KG1 (cell line): ENCODE measurements at places on chromosomes 7 and 10.

DNA sequence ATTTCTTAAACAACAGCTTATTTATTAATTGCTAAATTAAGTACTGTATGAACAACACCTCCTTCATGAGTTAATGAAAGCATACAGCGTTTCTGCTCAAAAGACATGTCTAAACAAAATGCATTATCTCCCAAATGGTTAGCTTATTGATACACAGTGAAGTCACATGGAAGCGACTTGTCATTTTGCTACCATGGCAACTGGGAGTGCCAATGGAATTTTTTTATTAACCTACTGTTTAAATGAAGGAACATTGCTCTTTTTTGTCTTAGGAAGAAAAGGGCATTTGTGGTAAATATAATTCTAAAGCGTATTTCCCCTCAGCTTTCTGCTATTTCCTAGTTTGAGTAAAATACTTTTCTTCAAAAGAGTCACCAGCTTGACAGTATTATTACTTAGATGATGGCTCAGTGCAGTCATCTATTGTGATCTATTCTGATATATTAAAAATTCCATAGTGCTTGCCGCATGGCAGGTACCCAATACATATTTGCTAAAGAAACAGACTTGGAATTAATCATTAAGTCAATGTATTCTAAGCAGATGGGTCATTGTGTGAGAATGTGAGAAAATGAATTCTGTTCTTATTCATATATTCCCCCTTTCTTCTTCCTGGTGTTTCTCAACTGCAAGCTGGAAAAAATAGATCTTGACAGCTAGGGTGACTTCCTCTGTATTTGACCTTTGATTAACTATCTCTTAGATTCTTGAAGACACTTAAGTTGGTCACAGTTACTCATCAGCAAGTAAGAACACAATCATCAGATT is 818.3 kb downstream of the MAGI2 start:
- DNase-seq, result no peak

DNA sequence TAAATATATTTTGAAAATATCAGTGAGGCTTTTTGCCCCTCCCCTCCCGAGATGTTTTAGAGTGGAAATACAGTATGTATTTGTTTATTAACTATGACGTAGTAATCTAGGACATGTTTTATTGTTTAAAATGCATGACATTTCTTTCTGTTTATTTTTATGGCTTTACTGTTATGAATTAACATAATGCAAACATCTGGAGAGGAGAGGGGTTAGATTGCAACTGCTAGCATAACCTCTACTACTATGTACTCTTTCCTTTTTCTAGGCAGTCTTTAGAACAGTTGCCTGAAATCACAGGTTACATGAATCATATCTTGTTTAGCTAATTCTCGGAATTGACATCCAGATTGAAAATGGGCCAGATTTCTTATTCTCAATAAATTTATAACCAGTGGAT is 7.4 kb downstream of the BTAF1 start:
- DNase-seq, result no peak

- DNase-seq, result no peak
Observed at GRCh38 chr10:84493951-84494848, 165.8 kb downstream of the CCSER2 start.

GRCh38 chr7:124813994-124814798 is 48.6 kb upstream of the GPR37 start:
- DNase-seq, result no peak

GRCh38 chr7:91330191-91330808 is 66.1 kb downstream of the FZD1 start:
- DNase-seq, result no peak

- DNase-seq, result no peak
Observed at GRCh38 chr10:100510533-100511308, 8.9 kb downstream of the SEC31B start.

DNA sequence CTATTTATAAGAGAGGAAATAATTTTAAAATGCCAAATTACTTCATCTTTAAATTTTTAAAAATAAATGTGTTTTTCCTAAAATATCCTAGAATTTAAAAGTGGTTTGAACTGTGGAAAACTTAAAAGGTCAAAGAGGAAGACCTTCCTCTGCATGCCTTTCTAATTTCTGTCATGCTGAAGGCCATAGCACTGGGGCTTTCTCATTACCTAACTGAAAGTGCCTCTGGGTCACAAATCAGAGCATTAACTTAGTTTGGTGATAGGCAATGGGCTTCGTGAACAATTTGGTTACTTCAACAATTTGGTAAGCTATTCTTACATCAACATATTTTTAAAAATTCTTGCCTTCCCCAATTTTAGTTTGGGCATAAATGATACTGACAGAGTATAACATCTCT is 100.2 kb upstream of the SAMD8 start:
- no peak for DNase-seq

- DNase-seq, result no peak
Observed at GRCh38 chr7:80508440-80508839, 3.4 kb downstream of the GNAT3 start.

- DNase-seq, result no peak
Observed at GRCh38 chr7:47358944-47359588, 222.8 kb downstream of the TNS3 start.

- no peak for DNase-seq
Observed at GRCh38 chr7:152399344-152399743, 36.5 kb downstream of the KMT2C start.

GRCh38 chr10:49322371-49323170 is 23.6 kb downstream of the C10orf71 start:
- DNase-seq, result no peak

DNA sequence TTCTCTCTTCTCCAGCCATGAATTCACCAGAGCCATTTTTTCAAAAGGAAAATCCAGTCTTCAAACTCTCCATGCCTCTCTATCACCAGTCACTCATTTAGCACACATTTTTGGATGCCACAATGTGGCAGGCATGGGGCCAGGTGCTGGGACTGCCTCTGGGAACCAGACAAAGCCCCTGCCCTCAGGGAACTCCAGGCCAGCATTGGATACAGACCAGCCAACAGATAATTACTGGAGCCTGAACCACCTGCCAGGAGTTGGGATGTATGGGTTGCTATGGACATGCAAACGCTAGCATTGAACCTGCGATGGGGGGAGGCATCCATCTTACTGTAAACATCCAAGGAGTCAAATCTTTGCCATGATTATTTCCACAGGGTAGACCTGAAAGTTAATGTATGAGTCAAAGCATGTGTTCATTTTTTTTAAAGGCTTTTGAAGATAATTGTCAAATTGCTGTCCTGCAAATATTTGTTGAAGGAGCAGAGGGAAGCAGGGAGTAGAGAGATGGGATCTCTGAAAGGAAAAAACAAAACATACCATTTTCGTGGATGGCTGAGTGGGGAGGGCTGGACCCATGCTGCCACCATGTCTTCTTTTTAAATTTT is 43.2 kb downstream of the SRRM3 start:
- DNase-seq, result no peak

- no peak for DNase-seq
Observed at GRCh38 chr7:33922820-33923219, 17.5 kb downstream of the BMPER start.

GRCh38 chr7:50450590-50451032 is 461 bp upstream of the FIGNL1 start:
- DNase-seq, result no peak

DNA sequence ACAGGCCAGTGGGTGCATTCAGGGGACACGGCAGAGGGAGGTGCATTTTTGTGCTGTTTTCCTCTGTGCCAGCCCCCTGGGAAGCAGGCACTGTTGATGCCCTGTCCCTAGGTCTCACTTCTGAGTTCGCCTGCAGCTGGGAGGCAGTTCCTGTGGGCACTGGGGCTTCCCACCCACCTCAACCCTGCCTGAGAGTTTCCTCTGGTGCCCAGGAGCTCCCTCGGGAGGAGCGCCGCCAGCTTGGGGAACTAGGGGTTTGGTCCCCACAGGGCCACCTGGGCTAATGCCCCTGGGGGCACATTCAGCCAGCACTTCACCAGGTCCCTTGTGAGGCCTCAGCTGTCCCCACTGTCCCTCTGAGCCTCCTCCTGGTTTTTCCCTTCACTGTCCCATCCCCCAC is 178.2 kb upstream of the RHEB start:
- no peak for DNase-seq

GRCh38 chr7:37065779-37066271 is 341.5 kb upstream of the AOAH start:
- no peak for DNase-seq

- DNase-seq, result no peak
Observed at GRCh38 chr10:100157156-100157555, 28.7 kb downstream of the ERLIN1 start.

DNA sequence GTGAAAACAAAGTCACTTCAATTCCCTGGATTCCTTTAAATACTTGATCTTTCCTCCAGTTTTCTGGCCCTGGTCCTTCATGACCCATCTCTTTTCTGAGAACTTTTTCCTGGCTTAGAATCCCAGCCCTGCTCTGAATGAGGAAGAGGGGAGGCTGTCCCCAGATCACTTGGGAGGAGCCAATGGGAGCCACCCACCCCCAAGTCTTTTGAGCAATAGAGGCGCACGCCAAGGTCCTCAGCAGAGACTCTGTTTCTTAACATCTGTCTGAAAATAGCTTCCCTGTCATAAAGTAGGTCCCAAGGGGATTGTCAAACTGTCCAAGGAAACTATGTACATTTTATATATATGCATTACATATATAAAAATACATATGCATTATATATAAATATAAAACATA is 126.8 kb downstream of the ADRA2A start:
- DNase-seq, result no peak

GRCh38 chr10:132112611-132113010 is 46.9 kb downstream of the JAKMIP3 start:
- DNase-seq, result no peak

DNA sequence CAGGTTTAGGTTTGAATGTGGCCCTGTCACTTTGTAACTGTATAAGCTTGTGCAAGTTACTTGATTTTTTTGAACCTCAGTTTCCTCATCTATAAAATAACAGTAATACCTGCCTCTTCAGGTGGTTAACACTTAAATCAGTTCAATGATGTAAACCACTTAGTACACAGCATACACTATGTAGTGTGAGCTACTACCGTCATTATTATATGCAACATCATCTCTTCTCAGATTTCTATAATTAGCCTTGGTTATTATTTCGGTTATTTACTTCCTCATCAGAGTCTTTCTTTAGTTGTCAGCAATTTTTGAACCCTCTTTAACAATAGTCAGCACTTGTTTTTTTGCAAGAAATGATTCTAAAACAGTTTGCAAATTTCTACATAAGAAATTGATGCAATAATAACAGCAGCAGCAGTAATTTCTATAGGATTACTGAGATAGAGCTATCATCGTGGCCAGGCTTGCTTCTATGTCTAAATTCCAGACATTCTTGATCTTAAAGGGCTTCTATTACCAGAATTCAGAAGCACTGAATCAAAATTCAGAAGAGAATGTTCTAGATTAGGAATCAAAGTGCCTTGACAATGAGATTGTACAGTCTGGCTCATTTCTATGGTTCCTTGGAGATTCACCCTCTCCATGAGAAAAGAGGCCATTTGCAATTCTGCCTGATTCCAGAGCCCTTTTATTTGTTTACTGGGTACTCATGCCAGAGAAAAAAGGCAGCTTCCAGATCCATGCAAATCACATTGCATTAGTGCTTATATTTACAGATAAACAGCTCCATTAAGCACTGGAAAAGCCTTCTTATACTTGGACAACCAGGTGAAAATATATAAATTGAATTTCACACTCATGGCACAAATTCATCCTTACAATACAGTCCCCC is 25.0 kb upstream of the WDR11 start:
- no peak for DNase-seq

- no peak for DNase-seq
Observed at GRCh38 chr7:107353701-107354100, 116.2 kb upstream of the GPR22 start.

- no peak for DNase-seq
Observed at GRCh38 chr7:2670720-2671391, 17.1 kb upstream of the AMZ1 start.

- DNase-seq, result no peak
Observed at GRCh38 chr10:128566361-128566968, 440.2 kb upstream of the MKI67 start.

DNA sequence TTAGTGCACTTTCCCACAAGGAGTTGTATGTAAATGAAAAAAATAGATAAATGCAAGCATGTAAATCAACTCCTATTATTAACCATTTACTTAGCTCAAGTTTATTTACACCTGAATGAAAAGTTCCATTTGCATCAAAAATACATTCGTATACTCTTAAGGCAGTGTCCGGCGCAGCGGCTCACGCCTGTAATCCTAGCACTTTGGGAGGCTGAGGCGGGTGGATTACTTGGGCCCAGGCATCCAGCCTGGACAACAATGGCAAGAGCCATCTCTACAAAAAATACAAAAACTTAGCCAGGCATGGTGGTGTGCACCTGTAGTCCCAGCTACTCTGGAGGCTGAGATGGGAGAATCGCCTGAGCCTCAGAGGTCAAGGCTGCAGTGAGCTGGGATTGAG is 4.2 kb upstream of the IDI2 start:
- DNase-seq, result no peak

- DNase-seq, result no peak
Observed at GRCh38 chr7:79984210-79984609, 150.4 kb upstream of the GNAI1 start.

DNA sequence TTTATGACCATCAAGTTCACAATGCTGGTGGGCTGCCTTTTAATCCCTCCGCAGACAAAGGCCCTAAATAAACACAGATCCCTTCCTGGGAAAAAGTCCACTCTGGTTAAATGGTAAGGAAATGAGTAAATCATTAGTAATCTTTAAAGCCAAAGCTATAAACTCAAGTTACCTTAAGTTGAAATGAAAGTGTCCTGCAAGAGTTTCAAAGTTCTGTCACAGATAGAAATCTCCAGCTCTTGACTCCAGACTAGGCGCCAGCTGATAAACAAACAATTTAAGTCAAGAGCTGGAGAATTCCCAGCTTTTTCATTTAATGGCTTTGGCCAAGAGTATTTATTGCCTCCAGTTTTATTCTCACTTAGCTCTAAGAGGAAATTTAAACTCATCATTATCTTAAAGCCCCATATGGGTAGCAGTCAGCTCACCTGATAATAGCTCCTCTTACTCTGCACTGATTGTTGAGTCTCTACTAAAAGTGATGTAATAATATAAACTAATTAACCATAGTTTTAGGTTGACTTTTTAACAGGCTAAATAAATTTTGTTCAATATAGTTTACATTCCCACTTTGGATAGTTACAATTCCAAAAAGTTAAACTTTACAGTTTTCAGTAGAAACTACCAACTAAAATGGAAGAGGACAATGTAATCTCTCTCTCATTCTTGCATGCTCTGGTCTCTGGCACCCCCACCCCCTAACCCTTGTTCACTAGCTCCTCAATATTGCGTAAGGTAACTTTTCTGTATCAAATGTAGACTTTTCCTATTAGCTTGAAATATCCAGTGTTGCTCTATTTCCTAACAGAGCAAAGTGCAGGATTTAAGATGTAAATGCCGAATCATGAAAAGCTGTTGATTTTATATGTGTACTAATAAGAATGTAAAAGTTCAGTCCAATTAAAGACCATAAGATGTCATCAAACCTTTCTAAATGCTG is 56.1 kb downstream of the HIBADH start:
- no peak for DNase-seq

- no peak for DNase-seq
Observed at GRCh38 chr7:32762925-32763293, 128.7 kb downstream of the KBTBD2 start.

GRCh38 chr7:12016439-12016838 is 184.4 kb upstream of the THSD7A start:
- no peak for DNase-seq
